Activated CD4-positive, CD25-positive, alpha-beta regulatory T cell (primary cell): ENCODE measurements at places on chromosomes 2 and 18.
A peak's percentile ranks its signal among the peaks of the same experiment; 100 is the strongest.

DNA sequence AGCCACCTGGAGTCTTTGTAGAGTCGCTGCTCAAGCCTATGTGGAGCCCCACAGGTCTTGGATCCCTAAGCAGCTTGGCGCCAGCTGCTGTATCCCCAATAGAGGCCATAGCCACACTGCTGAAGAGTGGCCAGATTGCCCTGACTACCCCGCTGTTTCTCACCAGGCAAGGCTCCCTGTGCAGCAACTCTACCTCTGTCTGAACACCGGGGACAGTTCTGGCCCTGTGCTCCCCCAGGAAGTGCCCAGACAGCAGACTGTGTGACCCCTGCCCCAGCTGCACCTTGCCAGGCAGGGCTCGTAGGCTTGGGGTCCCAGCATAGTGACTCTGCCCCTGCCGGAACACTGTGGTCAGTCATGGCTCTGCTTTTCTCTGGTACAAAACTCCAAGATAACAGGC lies 53.5 kb upstream of the GALNT13 start:
- no peak for DNase-seq

- DNase-seq, result no peak
Observed at GRCh38 chr18:3401669-3402620, 48.0 kb upstream of the TGIF1 start.

GRCh38 chr2:213251618-213252017 lies 32.6 kb upstream of the SPAG16 start:
- DNase-seq, result no peak

- no peak for DNase-seq
Observed at GRCh38 chr2:1813371-1813770, 69.1 kb upstream of the PXDN start.

DNA sequence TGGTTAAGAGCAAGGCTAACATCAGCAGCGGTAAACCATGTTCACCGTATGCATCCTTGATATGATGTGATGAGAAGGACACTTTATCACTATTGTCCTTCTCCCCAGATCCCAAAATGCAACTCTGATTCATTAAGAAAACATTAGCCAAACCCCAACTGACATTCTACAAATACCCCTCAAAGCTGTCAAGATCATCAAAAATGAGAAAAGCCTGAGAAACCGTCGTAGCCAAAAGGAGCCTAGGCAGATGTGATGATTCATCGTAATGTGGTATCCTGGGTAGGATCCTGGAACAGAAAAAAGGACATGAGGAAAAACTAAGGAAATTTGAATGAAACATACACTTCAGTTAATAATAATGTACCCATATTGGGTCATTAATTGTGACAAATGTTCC lies 67.3 kb upstream of the ST6GAL2 start:
- no peak for DNase-seq

- no peak for DNase-seq
Observed at GRCh38 chr2:30282721-30283120, 51.4 kb downstream of the LBH start.

- DNase-seq, result no peak
Observed at GRCh38 chr2:235638541-235639427, 144.9 kb downstream of the AGAP1 start.

- no peak for DNase-seq
Observed at GRCh38 chr2:131035826-131036231, 57.4 kb downstream of the FAM168B start.

GRCh38 chr2:67389286-67389685 lies 7.8 kb upstream of the ETAA1 start:
- DNase-seq, result no peak

DNA sequence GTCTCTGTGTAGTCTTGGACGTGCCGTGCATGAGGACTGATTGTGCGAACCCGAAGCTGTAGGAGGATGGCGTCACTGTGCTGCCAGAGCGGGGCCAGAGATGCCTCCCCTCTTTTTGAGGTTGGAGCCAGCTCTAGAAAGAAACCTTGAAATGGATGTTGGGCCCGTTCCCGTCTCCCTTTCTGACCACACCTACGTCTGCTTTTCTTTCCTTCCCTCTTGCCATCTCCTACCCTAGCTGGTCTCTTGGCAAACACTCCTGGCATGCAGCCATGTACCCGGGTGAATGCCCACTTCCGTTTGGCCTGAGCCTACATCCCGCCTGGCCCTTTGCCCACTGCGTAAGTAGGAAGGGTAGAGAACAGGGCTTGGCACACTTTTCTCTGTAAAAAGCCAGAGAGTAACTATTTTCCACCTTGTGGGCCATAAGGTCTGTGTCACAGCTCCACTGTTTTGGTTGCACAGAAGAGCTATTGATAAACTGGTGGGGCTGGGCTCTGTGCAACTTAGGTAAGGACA lies 37.4 kb downstream of the SH3BP4 start:
- DNase-seq, result no peak

- DNase-seq, result no peak
Observed at GRCh38 chr18:59459369-59460071, 100.5 kb upstream of the LMAN1 start.

DNA sequence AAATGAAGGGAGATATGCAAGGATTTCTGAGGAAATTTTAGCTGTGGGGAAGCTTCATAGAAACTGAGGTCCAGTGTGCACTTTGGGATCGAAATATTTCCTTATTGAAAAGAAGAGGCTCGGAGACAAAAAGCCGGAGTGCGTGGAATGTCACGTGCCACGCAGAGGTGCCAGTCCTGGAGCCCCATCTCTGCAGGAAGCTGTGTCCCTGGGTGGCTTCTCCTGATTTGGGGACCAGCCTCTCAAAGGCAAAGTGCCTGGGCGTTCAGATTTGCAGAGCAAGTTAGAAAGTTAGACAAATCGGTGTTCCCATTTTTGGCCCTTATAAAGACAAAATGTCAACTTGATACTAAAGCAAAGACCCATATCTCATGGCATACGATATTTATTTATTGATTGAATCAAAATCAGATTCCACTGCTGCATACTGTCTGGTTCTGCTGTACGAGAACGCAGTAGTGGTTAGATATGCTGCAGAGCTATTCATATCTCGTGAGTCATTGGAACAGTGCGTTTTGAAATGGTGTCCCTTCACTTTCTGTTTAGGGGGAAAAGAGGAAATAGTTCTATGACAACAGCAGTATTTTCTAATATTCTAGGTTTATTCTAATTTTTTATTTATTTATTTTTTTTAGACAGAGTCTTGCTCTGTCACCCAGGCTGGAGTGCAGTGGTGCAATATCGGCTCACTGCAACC lies 9.1 kb upstream of the ATG16L1 start:
- no peak for DNase-seq

GRCh38 chr2:199378948-199379650 lies 78.6 kb downstream of the SATB2 start:
- DNase-seq, result no peak

DNA sequence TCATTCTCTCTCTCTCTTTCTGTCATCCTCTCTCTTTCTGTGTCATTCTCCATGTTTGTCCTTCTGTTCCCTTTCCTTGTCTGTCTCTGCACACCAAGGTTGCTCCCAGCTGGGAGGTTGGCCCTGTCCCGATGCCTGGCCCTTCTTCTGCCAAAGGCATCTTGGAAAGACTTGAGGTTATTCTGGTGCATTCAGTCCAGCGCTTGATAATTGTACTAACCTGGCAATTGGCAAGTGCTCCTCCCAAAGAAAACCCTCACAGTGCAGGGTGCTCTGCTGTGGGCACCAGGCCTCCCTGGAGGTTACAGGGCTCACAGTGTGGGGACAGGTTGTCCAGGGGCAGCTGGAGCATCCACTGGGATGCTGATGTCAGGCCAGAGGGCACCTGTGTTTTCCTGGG lies 95.4 kb downstream of the GLI2 start:
- no peak for DNase-seq

DNA sequence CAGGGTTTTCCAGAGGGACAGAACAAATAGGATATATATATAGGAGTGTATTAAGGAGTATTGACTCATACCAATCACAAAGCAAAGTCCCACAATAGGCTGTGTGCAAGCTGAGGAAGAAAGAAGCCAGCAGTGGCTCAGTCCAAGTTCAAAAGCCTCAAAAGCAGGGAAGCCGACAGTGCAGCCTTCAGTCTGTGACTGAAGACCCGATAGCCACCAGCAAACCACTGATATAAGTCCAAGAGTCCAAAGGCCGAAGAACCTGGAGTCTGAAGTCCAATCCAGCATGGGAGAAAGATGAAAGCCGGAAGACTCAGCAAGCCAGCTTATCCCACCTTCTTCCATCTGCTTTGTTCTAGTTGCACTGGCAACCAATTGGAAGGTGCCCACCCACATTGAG lies 39.0 kb upstream of the GPD2 start:
- no peak for DNase-seq

- no peak for DNase-seq
Observed at GRCh38 chr2:122886479-122887145, 1131.2 kb downstream of the TSN start.

GRCh38 chr2:45699032-45699658 lies 47.7 kb downstream of the PRKCE start:
- no peak for DNase-seq

GRCh38 chr18:23378302-23378686 lies 74.8 kb upstream of the RIOK3 start:
- no peak for DNase-seq

DNA sequence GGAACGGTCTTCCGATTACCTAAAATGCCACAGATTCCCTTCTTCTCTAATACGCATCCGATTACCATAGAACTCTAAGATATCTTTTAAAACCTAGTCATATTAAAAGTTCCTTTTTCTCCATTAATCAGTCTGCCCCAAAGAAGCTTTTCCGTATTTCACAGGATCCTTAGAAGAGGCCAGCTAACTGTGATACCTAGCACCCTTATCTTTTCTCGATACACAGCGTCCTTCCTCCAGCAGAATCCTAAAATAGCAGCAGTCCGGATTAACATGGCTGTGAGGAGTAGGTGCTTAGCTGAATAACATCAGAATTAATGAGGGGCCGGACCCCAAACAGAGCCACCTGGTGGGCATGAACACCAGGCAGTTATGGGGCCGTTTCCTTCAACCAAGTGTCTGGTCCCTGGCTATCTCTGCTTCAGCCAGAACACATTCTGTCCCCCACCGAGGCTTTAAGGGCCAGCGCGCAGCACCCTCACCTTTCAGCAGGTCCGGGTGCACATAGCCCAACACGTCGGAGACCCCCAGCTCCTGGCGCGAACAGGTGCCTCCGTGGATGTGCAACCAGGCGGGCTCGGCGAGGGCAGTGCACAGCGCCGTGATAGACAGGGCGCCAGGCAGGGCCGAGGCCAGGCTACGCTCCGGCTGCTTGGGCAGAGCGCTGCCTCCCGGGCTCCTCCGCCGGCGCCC lies 995 bp downstream of the TMEM127 start:
- peak; percentile 12 for DNase-seq

DNA sequence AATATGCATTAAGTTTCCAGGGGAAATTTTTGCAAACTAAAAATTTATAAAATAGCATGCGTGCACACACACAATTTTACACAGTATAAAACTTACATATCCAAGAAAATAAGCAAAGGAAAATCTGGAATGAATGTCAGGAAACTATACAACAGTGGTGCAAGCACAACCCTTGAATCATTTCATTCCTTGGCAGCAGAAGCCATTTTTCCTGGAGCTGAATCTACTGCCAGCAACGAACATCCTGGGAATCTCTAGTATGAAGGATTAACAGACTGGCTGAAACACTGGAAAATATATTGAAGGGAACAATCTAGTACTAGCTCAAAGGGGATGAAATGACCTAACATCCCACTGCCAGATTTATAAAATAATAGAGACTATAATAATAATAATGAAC lies 235.3 kb downstream of the DYM start:
- DNase-seq, result no peak
